ENCODE measurements at places on chromosomes 16 and 17.

GRCh38 chr17:16250635-16251034 is 33.6 kb downstream of the PIGL start:
- peak; percentile 4 for DNase-seq

- DNase-seq, result peak; percentile 90
Measured at GRCh38 chr17:31524926-31525800, 133.7 kb downstream of the RAB11FIP4 start.

DNA sequence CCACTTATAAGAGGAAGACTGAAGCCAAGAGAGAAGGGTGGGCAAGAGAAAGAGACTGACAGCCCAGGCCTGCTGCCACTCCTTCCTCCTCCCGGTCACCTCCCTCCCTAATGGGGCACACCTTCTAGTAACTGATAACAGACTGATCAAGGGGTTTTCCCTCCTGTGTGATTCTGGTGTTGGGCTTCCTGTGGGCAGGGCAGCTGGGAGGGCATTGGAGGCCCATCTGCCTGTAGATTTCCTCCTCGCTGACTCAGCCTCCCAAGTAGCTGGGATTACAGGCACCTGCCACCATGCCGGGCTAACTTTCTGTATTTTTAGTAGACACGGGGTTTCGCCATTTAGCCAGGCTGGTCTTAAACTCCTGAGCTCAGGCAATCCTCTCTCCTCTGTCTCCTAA is 16.2 kb downstream of the CA4 start:
- peak; percentile 69 for DNase-seq

GRCh38 chr16:74652249-74652648 is 14.4 kb downstream of the RFWD3 start:
- no peak for DNase-seq

DNA sequence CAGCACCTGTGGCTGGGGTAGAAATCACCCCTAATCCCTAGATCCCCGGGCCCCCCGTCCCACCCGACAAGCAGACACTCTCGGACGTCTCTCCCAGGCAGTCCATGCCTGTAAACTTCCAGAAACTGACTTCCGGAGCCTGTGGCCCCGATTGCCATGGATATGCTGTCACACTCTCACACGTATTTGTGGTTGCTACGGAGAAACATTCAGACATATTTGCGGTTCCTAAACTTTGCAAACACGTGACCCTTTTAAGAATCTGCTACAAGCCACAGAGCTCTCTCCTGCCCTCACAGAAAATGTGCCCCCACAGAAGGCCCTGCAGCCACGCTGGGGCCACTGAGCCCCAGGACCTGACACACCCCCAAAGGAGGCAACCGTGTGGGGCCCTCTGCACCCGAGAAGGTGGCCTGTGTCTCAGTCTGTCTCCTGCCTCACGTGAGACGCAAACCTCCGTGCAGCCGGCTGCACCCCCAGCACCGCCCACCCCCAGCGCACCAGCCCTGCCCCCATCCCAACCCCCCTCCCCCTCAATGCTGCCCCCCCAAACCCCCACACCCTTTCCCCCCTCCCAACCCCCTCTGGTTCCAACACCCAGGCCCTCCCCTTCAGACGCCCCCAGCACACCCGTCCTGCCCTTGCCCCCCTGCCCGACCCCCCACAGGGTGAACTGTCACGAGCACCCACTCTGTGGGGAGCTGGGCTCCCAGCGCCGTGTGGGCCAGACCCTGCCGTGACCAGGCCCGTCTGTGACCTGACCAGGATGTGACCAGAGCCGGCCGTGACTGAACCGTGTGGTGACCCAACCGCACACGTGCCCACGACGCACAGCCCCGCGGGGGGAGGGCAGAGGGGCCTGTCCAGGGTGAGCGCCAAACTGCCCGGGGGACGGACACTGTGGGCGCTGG is 66.3 kb upstream of the METRNL start:
- no peak for DNase-seq

DNA sequence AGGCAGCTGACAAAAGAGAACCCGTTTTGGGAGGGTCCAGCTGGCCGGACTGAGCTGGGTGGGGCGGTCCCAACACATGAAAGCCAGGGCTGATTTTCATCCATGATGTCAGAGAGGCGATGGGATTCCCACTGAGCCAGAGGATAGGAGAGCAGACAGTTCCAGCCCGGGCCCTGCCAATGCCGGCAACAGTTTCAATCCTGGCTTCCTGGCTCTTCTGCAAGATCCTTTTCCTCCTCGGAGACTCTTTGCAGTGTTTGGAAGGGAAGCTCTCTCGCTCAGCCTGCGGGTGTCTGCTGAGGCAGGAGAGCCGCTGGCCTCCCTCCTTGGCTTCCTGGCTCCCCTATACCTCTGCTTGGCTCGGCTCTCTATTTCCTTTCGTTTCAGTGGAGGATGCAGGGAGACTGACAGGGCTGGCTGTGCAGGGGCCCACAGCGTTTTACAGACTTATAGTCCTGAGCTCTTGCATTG is 145.5 kb upstream of the SOX9 start:
- no peak for DNase-seq

GRCh38 chr17:51860954-51861561 is 297.5 kb downstream of the CA10 start:
- DNase-seq, result peak; percentile 67

DNA sequence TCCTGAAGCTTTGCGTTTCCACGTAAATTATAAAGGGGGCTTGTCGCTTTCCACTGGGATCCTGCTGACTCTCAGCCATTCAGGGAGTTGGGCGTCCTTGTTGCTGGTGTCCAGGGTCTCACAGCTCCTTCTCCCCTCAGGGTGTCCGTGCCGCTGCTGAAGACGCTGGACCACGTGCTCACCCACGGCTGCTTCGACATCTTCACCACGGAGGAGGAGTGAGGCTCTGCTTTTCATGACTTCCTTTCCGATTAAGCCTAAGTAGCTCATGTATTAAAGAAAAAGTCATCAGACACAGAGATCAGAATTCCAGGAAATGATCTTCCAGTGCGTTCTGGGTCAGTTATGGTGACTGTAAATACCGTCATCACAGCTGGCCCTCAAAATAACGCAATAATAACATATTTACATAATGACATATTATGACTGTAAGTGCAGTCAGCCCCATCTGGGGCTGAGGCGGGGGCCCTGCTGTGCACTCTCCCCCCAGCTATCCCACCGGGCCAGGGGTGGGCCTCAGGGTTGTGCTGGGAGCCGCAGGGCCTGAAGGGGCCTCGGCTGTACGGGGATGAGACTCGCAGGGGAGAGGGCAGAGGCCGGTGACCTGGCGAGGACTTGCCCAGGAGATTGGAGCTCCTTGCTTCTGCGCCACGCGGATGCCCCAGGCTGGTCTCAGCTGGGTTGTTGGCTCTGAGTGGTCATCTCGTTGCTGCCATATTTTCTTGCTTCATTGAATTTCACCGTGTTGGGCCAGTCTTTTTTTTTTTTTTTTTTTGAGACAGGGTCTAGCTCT is 92.9 kb upstream of the ZNF750 start:
- no peak for DNase-seq

DNA sequence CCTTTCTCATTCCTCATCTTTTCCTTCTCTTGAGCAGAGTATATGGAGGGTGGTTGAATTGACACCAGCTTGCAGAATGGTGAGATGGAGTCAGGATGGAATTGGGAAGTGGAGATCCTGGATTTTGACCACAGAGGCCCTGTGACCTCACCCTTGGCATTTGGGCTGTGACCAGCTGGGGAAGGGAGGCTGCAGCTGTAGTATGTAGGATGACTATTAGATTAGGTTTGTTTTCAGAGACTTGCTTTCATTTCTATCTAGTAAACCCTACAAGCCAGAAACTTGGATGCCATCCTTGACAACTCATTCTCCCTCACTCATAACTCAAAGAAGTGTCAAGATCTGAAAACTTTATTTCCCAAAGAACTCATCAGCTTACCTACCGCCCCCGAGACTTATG is 5.9 kb downstream of the GNGT2 start:
- DNase-seq, result no peak

GRCh38 chr16:27745348-27745747 is 195.4 kb downstream of the KATNIP start:
- DNase-seq, result no peak

DNA sequence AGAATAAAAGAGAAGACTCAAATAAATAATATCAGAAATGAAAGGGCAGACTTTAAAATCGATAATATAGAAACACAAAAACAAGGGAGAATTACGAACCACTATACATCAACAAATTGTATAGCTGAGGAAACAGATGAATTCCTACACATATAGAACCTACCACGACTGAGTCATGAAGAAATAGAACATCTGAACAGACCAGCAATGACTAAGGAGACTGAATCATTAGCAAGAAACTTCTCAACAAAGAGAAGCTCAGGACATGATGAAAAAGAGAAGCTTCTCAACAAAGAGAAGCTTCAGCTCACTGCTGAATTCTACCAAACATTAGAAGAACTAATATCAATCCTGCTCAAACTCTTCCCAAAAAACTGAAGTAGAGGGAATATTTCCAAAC is 255.9 kb downstream of the CEP112 start:
- no peak for DNase-seq

DNA sequence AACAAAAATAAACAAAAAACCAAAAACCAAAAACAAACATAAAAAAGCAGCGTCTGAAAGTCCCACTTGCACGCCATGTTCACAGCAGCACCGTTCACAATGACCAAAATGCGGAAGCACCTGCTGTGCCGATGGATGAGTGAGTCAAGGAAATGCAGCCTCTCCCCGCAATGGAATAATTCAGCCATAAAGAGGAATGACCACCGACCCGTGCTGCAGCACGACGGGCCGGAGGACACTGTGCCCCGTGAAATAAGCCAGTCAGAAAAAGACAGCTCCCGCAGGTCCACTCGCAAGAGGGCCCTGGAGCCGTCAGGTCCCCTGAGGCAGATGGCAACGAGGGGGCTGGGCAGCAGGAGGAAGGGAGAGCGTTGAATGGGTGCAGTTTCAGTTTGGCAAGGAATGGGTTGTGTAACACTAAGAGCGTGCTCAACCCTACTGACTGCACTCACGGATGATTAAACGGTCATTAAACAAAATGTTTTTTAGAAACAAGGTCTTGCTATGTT is 5.1 kb downstream of the CLCN7 start:
- no peak for DNase-seq

GRCh38 chr17:48484256-48484655 is 46.6 kb downstream of the HOXB1 start:
- DNase-seq, result no peak

DNA sequence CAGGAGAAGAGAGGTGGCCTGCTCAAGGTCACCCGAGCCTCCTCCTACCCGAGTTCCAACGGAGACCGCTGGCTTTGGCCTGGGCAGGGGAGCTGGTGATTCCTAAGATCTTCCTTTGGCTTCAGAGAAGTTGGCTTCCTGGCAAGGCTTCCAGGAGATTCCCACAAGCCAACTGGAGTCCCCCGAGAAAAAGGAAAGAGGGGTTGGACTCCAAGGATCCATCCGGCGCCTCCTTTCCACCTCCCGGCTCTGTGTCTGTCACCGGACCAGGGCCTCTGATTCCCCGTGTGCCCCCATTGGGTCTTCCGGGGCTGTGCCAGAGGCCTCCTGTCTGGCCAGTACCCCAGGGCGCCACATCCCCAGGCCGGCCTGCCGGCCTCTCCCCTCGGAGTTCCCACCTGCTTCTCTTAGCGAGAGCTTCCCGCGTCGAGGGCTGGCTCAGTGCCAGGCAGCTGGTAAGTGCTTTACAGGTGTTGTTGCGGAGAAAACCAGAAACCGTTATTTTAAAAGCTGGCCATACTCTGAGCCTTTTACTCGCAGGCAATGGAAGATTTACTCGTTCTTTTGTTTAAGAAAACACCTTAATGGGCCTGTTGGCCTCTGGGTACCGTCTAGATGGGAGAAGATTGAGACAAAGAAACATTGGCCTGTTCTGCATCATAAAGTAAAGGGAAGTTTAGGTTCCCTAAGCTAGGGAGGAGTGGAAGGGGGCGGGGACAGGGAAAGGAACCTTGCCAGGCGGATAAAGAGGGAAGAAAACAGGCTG is 258.4 kb upstream of the SDK2 start:
- DNase-seq, result no peak

DNA sequence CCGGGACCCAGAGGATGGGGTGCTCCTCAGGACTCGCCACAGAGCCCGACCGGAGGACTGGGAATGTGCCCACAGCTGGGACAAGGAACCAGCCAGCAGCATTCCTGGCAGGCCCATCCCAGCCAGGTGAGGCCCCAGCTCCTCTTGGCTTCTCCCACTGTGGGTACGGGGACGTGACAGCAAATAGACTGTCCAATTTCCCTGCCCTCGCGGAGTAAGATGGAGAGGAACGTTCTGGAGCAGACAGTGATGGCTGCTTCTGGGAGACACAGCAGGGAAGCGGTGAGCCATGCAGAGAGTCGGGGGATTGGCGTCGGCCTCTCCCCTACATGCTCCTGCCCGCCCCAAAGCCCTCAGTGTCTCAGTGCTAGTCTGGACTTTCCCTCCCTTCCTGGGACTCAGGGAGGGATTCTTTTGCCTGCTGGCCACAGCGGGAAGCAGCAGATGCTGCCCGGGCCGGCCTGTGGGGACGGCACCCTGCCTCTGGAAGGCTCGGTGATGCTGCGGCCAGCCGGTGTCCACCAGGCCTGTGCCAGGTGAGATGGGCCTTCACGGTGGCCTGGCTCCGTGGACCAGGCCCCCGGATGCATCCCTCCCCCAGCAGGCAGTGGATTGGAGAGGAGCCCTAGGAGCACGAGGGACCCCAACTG is 89.1 kb downstream of the SEC14L1 start:
- DNase-seq, result no peak

- no peak for DNase-seq
Measured at GRCh38 chr17:77349976-77350830, 209.4 kb downstream of the SEC14L1 start.

DNA sequence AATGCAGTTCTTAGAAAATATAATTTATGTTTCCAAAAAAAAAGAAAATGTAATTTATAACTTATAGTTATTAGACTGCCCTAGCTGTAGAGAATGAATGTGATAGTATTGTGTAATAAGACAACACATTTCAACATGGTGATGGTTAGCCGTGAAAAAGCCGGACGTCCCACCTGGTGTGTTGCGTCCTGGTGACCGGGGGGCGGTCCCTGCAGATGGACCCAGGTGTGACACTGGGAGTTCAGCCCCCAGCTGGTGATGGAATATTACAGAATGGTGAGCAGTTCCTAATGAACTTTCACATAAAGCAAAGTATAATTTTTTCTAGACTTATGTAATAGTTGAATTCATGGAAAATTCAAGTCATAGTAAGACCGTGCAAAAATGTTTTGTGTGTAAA is 132.8 kb downstream of the LAT start:
- DNase-seq, result no peak
